ENCODE measurements at places on chromosomes 12 and 14.

DNA sequence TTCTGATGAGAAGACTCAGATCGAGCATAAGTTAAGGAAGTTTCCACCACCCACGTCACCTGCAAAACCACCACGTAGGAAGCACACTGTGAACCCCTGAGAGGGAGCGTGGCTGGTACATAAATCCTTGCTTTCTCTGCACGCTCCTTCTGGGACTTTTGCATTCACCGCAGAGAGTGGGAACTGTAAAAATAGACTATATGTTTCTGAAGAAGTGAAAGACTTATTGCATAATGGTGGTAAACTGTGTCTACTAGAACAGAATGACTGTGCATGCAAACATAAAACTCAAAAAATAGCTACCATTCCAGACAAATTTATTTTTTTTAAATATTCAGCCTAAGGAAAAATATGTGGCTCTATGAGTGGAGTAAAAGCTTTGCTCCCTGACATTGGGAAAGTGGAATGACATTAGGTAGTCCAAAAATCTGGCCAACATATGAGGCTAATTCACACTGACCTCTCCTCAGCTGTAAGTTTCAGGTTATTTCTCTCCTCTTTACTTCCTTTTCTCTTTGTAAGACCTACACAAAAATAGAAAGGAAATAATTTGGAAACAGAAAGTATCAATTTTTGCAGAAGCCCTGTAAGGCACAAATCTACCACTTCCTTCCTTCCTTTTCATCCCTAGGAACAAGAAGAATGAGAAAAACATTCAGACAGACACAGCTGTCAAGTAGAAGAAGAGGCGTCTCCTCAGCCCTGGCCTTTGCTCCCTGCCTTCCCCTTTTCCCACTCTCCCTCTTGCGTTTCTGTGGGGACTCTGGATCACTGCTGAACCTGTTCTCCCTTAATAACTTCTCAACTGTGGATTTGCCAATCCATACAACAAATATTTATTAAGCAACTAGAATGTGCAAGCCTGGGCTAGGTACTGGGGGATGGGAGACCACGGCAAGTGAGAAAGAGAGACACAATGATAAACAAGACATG lies 264.3 kb upstream of the FOXN3 start:
- peak; percentile 31 for DNase-seq

DNA sequence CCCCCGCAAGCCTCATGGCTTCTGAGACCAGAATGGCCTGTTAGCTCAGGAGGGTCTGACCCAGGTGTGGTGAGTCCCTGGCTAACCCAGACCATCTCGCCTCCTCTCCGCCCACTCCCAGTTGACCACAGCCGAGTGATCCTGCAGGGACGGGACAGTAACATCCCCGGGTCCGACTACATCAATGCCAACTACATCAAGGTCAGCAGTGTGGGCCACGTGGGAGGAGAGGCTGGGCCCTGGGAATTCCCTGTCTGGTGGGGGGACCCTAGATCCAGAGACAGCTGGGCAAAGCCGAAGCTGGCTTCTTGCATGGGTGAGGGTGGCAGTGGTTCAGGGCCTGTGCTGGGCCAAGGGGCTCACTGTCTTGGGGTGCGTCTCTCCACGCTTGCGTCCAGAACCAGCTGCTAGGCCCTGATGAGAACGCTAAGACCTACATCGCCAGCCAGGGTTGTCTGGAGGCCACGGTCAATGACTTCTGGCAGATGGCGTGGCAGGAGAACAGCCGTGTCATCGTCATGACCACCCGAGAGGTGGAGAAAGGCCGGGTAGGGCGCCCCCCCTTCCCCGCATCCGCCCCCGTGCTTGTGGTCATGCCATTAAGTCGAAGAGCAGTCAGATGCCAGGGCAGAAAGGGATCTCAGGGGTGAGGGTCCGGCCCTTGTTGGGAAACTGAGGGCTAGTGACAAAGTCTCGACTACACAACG lies 5.0 kb downstream of the PTPN6 start:
- DNase-seq, result no peak

- no peak for DNase-seq
These were observed 4.5 kb upstream of the MAGOHB start for GRCh38 chr12:10617863-10618262.

- DNase-seq, result no peak
These were observed 543.2 kb upstream of the TBX3 start for GRCh38 chr12:115227137-115227615.

DNA sequence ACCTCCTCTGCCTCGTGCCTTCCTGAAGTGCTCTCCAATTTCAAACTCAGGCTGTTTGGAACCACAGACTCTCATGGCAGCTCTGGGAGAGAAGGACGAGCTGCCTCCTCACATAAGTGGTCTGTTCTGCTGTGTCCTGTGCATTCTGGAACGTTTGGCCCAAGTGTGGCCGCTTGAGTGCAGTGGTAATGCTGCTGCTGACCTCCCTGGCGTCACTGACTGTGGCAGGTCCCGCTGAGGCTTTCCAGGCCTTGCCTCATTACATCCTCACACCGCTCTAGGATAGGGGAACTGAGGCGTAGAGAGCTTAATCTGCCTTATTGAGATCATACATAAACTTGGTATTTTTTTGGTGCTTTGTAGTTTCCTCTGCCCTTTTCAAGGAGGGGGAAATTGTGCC lies 14.2 kb downstream of the CCDC92 start:
- no peak for DNase-seq

GRCh38 chr12:93563807-93564538 lies 8.5 kb upstream of the SOCS2 start:
- no peak for DNase-seq
